ENCODE measurements at places on chromosomes 4 and X.

GRCh38 chrX:101658661-101659491 lies 774 bp downstream of the ARMCX2 start:
- DNase-seq: peak; percentile 21

- DNase-seq: no peak
Measured at GRCh38 chr4:184907216-184907615, 81.4 kb upstream of the ACSL1 start.

- DNase-seq: no peak
Measured at GRCh38 chr4:41323706-41324105, 67.0 kb downstream of the UCHL1 start.

DNA sequence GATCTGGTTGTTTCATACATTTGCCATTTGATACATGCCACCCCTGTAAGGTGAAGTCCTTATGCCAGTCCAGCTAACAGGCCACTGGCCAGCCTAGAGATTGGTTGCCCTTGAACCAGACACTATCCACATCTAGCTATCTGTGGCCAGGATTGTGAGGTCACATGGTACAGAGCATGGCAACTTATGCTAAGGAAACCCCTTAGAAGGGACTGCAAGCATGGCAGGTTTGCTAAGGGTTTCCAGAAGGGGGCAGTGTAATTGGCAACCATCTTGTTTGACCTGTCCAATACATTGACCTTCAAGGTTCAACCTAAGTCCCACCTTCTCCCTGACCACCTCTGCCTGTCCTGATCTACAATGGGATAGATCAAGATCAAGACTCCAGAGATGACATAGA lies 47.5 kb downstream of the SMC1A start:
- no peak for DNase-seq

DNA sequence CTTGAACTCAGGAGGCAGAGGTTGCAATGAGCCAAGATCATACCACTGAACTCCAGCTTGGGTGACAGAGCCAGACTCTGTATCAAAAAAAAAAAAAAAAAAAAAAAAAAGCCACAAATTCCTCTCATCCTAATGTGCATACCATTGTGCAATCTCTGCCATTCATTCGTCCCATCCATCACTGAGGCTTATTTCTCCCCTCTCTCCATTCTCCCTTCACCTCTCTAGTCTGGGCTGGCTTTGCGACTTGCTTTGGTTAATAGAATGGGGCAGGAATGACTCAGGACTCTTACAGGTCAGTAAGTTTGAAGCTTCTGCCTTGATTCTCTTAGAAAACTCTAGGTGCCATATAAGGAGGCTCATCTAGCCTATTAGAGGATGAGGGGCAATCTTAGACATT lies 60.3 kb upstream of the DDX3X start:
- no peak for DNase-seq

DNA sequence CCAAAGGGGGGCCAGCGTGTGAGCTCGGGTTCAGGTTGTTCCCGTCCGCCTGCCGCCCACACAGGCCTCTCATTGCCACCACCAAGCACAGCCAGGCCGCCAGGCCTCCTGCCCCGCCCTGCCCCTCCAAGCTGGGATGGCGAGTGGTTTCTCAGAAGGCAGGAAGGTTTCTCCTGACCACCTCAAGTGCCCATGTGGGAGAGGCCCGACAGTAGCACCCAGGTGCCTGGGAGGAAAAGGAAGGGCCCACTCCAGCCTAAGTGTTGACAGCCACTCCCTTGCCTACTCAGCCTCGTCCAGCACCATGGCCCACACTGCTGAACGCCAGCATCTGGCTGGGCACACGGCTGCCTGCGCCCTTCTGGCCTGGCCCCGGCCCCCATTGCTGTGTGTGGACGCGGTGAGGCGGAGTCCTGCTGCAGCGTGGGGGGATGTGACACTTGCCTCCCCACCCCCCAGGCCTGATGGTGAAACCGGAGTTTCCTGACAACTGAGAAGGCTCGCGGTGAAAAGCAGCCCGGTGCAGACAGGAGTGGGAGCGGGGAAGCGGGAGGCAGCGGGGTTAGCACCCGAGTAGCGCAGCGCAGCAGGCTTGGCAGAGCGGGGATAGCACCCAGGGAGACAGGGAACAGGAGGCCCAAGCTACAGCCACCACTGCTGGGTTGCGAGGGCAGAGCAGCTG lies 19.2 kb downstream of the FLNA start:
- DNase-seq: no peak

DNA sequence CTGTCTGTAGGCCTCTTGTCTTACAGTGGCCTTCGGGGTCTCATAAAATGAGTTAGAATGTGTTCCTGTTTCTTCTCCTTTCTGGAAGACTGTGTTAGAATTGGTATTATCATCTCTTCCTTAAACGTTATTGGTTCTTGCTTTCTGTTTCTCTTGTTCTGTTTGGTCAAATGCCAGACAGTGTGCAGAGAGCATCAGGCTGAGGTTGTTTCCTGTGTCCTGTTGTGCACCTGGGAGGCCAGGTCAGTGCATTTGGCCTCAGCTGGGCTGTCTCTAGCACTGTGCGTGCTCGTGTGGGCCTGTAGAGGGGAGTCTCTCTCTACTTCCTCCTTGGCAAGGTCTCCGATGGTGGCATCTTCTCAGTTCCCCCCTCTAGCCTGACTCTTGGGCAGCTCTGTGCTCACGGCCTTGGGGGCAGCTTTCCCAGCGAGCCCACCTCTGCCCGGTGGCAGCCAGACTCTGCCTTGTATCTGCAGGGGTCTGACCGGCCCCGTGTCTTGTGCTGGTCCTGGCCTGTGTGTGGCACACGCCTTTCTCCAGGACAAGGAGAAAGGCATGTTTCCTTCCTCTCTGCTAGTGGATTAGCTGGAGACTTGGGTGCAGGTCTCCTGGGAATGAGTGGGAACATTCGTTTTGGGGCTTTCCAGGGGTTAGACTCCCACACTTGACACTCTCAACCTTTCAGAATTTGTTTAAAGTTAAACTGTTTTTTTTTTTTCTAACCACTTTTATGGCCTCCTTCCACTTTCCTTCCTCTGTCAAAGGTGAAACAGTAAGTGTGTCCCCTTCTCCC lies 62.3 kb downstream of the FAM193A start:
- no peak for DNase-seq

DNA sequence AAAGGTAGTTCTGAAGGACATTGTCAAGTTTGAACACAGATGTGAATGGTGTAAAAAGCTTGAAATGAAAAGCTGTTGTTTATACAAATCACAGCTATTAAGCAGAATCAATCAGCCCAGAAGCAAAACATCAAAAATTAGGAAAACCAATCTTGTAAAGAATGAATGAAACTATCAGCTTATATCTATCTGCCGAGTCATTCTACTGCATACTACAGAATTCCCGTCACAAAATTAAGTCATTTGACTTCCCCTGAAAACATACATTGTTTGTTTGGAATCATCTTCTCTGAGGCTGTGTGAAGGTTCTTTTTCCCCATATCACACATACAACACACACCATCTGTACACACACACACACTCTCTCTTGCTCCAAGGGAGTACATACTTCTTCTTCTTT lies 80.3 kb downstream of the RFC1 start:
- no peak for DNase-seq

- no peak for DNase-seq
Measured at GRCh38 chrX:38327775-38328081, 419 bp upstream of the RPGR start.

DNA sequence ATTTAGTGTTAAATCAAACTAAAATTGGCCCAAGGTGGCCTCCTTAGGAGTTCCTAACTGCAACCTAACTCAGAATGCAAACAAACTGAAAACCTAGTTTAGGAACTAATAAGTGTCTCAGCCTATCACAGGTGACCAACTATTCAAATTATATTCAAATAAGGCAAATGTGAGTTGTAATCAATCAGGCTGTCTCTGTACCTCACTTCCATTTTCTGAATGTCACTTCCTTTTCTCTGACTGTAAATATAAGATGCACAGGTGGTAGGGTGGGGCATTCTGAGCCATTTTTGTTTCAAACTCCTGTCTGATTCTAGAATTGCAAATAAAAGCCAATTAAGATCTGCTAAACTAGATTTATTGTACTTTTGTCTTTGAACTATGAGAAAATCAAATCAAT lies 401.5 kb downstream of the PPP3CA start:
- DNase-seq: no peak

GRCh38 chr4:14867847-14868246 lies 134.4 kb upstream of the CPEB2 start:
- no peak for DNase-seq

- DNase-seq: no peak
Measured at GRCh38 chrX:79078114-79078513, 66.4 kb upstream of the GPR174 start.

DNA sequence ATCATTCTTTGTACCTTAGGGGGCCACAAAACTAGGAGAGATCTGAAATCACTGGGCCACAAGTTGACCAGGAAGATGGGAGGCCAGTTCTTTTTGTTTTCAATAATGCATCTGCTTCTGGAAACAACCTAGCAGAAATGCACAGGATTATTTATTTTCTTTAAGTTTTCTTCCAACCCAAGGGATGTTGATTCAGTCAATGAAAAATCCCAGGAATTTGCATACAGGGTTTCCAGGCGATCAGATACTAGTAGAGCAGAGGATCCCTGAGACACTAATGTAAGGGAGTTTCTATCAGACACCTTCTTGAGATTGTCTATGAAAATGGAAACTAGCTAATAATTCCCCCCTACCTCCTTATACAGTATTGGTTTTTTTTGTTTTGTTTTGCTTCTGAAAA lies 7.4 kb downstream of the ATOH1 start:
- DNase-seq: no peak

- DNase-seq: no peak
Measured at GRCh38 chrX:41519468-41519867, 72.3 kb downstream of the NYX start.

- DNase-seq: no peak
Measured at GRCh38 chr4:78691971-78692821, 84.0 kb upstream of the BMP2K start.

GRCh38 chrX:51747671-51748070 lies 4.4 kb downstream of the GSPT2 start:
- no peak for DNase-seq

GRCh38 chrX:2313864-2314640 lies 186.7 kb downstream of the DHRSX start:
- DNase-seq: no peak

- DNase-seq: no peak
Measured at GRCh38 chr4:152039023-152039481, 278.2 kb upstream of the GATB start.

- DNase-seq: no peak
Measured at GRCh38 chr4:142540483-142540804, 305.7 kb downstream of the INPP4B start.

Data from DMS79 treated with DMSO at 0.1 percent for 48 hours (cell line).